ENCODE measurements at places on chromosomes 4 and X. TPM values are rescaled to one million over a fixed set of nuclear protein-coding genes. Genes with fewer than 3 reads are reported as not detected.

HTRA3 gene
- total RNA-seq = 33.1 TPM

GRCh38 chr4:105808750-105809041, 86.6 kb upstream of the NPNT start:
- DNase-seq = no peak

- DNase-seq = no peak
Observed at GRCh38 chr4:28385801-28386200, 1525.2 kb downstream of the STIM2 start.

GRCh38 chrX:153814591-153815315, 15.6 kb downstream of the PDZD4 start:
- no peak for DNase-seq

DNA sequence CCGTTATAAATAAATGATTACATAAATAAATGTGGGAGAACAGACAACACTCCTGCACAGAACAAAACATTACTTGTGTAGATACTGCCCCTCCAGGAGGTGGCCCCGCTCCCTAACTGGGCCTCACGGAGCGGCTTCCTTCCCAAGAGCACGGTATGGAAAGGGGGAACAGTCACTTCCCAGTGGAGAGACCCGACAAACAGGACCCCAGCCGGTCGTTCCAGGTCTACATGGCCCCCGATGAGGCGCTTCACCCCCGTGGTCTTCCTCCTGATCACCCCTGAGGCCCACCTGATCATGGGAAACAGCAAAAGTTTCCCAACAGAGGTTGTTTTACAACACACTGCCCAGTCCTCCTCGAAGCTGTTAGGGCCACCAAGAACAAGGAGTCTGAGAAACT, 6.6 kb upstream of the SLC6A8 start:
- DNase-seq = no peak

DRD5 gene
- total RNA-seq = not detected

ETDA gene
- not detected for total RNA-seq

TAF7L gene
- 2.5 TPM for total RNA-seq

DUSP9 gene
- 0.74 TPM for total RNA-seq

GRCh38 chrX:132876523-132877338, 81.7 kb downstream of the HS6ST2 start:
- DNase-seq = no peak

- DNase-seq = no peak
Observed at GRCh38 chrX:77960567-77960966, 8.9 kb downstream of the PGAM4 start.

DNA sequence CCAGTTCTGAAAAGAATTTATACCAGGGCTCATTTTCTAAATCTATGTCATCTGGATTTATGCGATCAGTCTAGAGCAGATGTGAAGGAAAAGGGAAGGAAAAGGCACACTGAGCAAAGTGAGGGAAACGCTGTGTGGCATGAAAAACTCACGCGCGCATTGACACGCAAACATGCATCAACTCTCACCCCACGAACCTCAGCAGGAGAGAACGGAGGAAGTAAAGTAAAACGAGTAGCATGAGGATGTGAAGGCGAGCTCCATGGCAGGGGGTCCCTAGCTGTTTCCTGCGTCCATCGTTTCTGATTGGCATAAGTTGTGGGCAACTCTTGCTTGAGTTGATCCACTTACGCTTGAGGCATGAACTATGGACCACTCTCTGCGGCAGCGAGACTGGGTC, 102.8 kb upstream of the PDLIM3 start:
- no peak for DNase-seq

NKX3-2 gene
- 2.9 TPM for total RNA-seq

NOX1 gene
- total RNA-seq = not detected

- DNase-seq = no peak
Observed at GRCh38 chr4:47830265-47831025, 7.4 kb downstream of the CORIN start.

GRCh38 chr4:24190761-24191695, 301.2 kb upstream of the PPARGC1A start:
- DNase-seq = no peak

DNA sequence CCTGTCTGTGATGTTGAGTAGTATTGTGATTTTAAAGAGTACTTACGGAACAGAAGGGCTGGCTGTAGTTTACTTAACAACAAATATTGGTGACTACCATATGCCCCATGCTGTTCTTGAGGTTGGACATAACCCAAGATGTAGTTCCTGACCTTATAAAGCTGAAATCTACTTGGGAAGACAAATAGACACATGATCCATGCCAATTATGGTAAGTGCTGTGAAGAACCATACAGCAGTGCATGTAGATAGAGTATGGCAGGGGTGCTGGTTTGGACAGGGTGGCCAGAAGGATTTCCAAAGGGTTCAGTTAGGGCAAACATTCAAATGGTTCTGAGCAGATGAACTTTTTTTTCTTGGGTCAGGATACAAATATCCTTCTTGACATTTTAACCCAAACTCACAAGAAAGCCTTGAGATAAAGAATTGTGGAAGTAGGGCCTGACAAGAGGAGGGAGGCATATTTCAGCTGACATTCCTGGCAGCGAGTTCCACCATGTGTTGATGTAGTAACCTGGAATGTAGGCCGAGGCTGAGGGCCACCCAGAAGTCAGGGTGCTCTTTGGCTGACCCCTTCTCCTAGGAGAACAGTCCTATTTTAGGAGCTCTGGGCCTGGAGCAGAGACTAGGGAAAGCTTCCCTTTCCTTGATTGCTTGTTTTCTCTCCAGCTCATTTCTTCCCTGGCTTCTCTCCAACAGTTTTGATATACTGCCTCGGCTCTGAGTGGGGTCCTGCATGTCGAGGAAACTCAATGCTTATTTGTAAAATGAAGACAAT, 74.2 kb downstream of the FREM3 start:
- no peak for DNase-seq

MGST2 gene
- 78.3 TPM for total RNA-seq

DCX gene
- not detected for total RNA-seq

GRCh38 chr4:121270389-121270788, 106.3 kb upstream of the TNIP3 start:
- no peak for DNase-seq

PAQR3 gene
- total RNA-seq = 10.6 TPM

DNA sequence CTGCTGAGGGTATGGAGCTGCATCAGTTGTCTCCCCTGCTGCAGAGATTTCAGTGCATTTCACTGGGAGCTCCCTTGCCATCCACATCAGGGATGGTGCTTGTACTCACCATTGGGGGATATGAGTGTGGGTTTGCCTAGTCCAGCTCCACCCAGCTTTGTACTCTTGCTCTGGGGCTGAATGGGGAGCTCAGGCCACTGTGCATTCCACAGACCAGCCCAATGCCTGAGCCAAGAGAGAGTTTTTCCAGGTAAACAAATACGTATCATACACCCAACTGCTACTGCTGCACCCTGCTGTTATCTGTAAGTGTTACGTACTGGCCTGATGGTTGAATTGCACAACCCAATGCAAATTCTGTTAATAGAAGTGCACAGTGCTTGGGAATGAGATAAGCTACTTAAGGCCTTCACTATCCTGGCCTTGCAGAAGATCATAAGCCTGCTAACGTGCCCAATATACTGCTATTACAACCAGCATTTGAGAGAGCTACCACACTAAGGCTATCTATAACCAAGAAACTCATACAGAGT, 205.0 kb upstream of the DMD start:
- DNase-seq = no peak

- no peak for DNase-seq
Observed at GRCh38 chr4:22842360-22843018, 149.8 kb downstream of the GBA3 start.

DNA sequence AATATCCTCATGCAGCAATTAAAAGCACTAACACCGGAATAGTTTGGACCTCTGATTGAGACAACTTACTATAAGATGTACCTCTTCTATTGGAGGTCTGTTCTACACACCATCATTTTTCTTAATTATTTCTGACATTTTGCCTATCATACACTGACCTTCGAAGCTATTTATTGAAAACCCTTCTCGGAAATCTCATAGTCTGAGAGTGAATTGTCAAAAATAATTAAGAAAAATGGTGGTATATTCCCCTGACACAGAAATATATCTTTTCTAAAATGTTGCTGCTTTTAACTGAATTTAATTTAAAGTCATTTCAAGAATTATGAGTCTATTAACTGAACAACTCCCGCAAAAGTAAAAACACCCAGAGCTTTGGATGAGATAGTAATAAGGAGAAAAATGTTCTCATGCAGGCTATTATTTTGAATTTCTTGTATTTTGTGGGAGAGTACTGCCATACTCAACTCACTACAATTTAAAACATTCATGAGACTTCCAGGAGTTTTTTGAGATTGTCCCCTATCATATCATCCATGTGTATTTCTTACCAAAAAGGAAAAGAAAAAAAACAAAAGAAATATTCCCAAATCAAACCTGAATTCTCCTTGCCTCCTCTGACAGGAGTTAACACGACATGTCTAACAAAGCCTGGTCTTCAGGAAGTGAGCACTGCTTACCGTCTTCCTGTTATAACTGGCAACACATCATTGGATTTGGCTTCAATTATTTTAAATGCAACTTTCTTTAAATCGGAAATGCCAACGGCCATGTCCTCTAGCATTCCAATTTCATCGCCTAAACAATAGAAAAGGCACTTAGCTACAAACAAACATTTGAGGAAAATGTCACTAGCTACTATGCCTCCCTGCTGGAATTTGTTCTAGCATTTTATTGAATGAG, 485.3 kb downstream of the IL15 start:
- no peak for DNase-seq

- no peak for DNase-seq
Observed at GRCh38 chrX:123990169-123990568, 28.7 kb downstream of the STAG2 start.

DNA sequence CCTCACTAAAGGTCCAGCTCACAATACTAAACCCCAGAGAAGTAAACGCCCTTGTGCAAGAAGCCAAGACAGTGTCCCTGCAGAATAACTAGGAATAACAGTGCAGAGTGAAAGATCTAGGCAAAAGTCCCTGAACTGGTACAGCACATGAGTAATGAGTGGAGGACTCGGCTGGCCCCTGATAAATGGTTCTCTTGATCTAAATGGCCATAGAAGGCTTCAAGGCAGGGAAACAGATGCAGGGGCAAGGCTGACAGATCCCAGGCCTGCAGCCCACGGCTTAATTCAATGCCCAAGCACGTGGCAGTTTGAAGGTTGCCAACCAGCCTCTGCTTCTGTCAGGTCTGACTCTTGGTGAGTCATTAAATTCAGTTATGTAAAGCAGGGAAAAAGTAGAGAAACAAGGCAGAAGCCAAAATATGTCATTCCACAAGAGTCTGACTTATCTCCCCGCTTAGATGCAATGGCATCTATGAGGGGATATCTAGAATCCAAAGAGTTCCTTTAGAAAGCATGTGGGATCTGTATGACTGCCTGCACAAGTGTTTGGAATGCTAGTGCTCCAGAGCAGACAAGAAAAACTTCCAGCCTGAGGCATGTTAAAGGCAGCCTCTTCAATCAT, 121.3 kb downstream of the PRDM5 start:
- no peak for DNase-seq

TEX13B gene
- not detected for total RNA-seq

YIPF7 gene
- not detected for total RNA-seq

ELF4 gene
- total RNA-seq = 14.7 TPM

STPG2 gene
- total RNA-seq = not detected

- no peak for DNase-seq
Observed at GRCh38 chr4:70637239-70637913, 8.8 kb downstream of the ENAM start.

DNA sequence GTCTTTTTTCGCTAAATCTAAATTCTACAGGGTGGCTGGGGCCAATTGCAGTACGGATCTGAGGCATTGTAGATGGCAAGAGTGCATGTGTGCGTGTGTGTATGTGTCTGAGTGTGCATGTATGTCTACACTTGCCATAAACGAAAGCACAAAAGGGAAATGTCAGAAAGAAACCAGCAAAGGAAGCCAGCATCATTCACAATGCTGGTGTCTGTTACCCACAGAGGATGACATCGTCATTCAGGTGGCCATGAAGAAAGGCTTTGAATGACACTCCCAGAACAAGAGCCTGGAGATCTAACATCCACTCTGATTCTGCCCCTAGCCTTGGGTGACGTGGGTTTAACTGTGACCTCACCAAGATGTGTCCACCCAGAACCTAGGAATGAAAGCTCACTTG, 124.6 kb downstream of the DHRSX start:
- DNase-seq = no peak

GRCh38 chr4:6753891-6754290, 28.6 kb upstream of the KIAA0232 start:
- no peak for DNase-seq

DNA sequence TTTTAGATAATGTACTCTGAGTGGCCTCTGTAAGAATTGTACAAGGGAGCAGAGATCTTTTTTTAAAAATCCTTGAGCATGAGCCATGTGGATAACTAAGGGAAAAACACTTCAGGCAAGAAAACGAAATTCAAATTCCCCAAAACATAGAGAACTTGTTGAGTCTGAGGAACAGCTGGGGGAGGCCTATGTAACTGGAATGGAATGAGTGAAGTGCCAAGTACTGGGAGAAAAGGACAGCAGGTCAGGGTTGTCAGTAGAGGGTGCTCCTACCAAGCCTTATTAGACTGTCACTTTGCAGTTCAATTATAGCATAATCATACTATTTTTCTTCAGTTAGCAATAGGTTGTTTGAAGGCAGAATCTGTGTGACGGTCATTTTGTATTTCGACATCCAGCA, 135.1 kb downstream of the ARHGAP6 start:
- no peak for DNase-seq

XG gene
- total RNA-seq = 5.9 TPM

- no peak for DNase-seq
Observed at GRCh38 chr4:146814750-146815149, 130.9 kb downstream of the TTC29 start.

GRCh38 chr4:184744236-184744635, 10.3 kb upstream of the CENPU start:
- no peak for DNase-seq

DNA sequence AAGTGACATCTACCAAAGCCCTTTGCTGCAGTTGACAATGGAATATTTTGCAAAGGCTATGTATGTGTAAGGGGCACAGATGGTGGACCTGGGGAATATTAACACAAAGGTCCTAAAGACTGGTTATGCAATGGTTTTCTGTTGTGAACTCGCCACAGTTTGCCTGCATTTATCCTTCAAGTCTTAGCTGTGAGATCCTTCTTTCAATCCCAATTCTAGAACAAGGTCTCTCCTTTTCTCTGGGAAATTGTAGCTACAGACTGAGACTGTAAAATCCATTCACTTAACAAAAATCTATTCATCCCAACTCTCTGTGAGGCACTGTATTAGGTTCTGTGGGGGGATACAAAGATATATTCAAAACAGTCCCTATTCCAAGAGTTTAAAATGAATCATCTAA, 250.4 kb downstream of the GPM6A start:
- no peak for DNase-seq

ARMCX1 gene
- total RNA-seq = 28.5 TPM

OFD1 gene
- 49.1 TPM for total RNA-seq

- no peak for DNase-seq
Observed at GRCh38 chr4:18815081-18815778, 793.7 kb upstream of the LCORL start.

BBS12 gene
- 2.2 TPM for total RNA-seq

- DNase-seq = no peak
Observed at GRCh38 chrX:154602766-154603437, 16.2 kb downstream of the CTAG1B start.

CHRDL1 gene
- total RNA-seq = 36.8 TPM
